ENCODE measurements at places on chromosomes 1 and 21.

GRCh38 chr1:114157275-114157660 lies 3.6 kb upstream of the SYT6 start:
- DNase-seq, result no peak

DNA sequence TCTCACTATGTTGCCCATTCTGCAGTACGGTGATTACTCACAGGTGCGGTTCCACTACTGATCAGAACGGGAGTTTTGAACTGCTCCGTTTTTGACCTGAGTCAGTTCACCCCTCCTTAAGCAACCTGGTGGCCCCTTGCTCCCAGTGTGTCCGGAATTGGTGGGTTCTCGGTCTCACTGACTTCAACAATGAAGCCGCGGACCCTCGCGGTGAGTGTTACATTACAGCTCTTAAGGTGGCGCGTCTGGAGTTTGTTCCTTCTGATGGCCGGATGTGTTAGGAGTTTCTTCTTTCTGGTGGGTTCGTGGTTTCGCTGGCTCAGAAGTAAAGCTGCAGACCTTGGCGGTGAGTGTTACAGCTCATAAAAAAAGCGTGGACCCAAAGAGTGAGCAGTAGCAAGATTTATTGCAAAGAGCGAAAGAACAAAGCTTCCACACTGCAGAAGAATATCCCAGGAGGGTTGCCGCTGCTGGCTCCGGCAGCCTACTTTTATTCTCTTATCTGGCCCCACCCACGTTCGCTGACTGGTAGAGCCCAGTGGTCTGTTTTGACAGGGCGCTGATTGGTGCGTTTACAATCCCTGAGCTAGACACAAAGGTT lies 17.6 kb upstream of the PARP1 start:
- no peak for DNase-seq

GRCh38 chr1:186218654-186219352 lies 156.2 kb downstream of the TPR start:
- DNase-seq, result no peak

GRCh38 chr1:70090141-70090540 lies 115.2 kb downstream of the LRRC40 start:
- DNase-seq, result no peak

- DNase-seq, result no peak
Measured at GRCh38 chr1:9107136-9107535, 21.8 kb downstream of the GPR157 start.

DNA sequence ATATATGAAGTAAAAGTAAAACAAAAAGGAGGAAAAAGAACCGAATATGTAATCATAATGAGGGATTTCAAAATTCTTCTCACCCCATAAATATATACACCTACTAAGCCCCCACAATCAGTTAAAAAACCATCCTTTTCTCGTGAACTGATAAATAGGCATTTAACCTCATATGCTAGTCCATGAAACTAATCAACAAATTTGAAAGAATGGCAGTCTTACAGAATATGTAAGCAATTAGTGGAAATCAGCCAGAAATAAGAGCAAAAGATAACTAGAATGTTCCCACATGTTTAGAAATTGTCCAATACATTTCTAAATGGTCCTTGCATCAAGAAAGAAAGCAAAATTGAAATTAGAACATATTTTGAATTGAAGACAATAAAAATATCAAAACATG lies 849.4 kb upstream of the CXADR start:
- DNase-seq, result no peak
